ENCODE measurements at places on chromosomes 7 and 10.

DNA sequence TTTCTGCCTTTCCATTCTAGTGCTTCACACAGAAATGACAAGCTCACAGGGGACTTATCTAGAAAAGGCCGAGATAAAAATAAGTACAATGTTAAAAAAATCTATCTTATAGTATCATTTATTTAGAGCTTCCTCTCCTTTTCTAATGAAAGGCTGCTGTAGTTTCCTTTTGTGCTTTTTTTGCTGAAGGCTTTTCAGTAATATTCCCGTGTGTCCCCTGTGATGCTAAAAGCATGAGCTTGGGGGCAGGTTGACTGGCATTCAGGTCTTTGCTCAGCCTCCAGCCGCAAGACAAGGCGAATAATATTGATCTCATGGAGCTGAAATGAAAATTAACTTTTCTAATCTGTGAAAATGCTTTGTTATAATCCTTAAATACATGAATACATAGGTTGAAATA, 143.0 kb downstream of the ST7 start:
- no peak for DNase-seq

DNA sequence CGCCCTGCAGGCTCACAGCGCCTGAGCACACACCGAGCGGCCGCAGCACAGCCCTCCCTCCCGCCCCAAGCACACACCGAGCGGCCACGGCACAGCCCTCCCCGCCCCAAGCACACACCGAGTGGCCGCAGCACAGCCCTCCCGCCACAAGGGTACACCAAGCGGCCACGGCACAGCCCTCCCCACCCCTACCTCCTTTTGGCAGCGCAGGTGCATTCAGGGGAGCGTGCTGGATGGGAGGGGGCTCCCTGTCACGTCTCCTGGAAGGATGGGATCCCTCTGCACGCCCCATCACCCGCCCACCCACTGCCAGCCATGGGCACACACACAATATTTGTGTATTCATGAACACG, 482.6 kb downstream of the DNAJB6 start:
- no peak for DNase-seq

DNA sequence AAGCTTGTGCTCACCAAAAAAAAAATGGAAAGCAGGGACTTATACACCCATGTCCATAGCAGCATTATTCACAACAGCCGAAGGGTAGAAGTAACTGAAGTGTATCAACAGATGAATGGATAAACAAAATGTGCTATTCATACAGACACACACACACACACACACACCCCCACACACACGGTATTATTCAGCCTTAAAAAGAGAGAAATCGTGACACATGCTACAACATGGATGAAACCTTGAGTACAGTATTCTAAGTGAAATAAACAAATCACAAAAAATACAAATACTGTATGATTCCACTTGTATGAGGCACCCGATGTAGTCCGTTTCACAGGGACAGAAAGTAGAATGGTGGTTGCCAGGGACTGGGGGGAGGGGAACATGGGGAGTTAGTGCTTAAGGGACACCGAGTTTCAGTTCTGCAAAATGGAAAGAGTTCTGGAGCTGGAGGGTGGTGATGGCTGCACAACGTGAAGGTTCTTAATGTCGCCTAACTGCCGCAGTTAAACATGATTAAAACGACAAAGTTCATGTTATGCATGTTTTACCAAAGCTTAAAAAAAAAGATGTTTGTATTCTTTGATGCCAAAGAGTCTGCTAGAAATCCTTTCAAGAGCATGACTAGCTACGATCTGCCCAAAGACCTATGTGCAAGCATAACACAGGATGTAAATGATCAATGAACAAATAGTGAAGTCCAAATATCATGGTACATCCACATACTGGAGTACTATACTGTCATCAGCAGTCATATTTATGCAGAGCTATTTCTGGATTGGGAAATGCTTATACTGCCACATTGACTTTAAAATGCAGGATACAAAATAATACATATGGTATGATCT, 7.2 kb downstream of the TNS3 start:
- no peak for DNase-seq

- no peak for DNase-seq
Measured at GRCh38 chr10:25818751-25819150, 115.3 kb upstream of the MYO3A start.

- DNase-seq: no peak
Measured at GRCh38 chr10:122567056-122567660, 6.6 kb downstream of the DMBT1 start.

DNA sequence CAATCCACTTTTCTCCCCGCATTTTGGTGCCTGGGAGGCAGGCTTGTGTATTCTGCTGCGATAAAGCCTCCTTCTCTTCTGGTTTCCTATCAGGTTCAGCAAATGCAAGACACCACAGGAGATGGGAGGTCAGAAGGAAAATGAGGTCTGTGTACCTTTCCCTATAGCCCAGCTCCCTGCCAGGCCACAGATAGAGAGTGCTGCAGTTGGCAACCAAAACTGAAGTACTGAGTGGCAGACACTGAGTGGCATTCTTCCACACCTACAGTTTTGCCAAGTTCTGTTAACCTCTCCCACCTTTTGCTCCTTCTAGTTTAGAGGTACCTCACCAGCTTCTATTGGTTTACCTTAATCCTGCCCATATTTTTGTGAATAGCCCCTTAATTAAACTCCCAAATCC, 948.4 kb downstream of the SORCS1 start:
- no peak for DNase-seq

All from stimulated activated CD4-positive, alpha-beta T cell treated with anti-CD3 and anti-CD28 coated beads, TNF-alpha, amount 100 ng/mL, for 4 hours (primary cell).